Urothelium cell line (cell line): ENCODE measurements at places on chromosomes 4 and X.

DNA sequence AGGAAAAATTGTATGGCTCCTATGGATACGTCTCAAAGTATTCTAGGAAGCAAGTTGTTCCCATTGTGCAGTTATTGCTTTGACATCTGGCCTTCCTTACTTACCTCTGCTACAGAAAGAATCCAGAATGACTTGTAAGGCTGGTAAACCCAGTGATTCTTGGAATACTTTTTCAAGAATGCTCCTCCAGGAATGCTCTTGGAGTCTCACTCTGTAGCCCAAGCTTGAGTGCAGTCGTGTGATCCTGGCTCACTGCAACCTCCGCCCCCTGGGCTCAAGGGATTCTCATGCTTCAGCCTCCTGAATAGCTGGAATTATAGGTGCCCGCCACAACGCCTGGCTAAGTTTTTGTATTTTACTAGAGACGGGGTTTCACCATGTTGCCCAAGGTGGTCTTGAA, 38.1 kb downstream of the GAB1 start:
- no peak for DNase-seq

DNA sequence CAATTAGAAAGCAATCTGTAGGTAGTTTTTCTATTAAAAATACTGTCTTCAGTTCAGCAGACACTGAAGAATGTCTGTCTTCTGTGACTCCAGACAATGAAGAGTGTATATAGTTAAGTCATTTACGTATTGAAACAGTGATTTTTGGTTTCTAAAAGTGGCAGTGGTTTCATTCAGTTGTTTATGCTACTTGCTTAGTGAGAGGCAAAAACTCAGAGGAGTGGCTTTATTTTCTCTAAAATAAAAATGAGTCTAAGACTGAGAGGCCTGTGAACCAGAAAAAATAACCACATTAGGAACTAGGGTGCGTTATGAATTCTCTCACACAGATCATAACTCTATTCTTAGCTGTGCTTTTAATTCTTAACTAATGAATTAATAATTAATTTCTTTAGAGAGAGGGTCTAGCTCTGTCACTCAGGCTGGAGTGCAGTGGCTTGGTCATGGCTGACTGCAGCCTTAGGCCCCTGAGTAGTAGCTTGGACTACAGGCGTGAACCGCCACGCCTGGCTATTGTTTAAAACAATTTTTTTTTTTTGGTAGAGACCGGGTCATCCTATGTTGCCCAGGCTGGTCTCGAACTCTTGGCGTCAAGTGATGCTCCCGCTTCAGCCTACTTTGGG, 31.4 kb downstream of the FREM3 start:
- no peak for DNase-seq

GRCh38 chr4:73705056-73705432, 35.3 kb upstream of the CXCL8 start:
- peak; percentile 41 for DNase-seq

DNA sequence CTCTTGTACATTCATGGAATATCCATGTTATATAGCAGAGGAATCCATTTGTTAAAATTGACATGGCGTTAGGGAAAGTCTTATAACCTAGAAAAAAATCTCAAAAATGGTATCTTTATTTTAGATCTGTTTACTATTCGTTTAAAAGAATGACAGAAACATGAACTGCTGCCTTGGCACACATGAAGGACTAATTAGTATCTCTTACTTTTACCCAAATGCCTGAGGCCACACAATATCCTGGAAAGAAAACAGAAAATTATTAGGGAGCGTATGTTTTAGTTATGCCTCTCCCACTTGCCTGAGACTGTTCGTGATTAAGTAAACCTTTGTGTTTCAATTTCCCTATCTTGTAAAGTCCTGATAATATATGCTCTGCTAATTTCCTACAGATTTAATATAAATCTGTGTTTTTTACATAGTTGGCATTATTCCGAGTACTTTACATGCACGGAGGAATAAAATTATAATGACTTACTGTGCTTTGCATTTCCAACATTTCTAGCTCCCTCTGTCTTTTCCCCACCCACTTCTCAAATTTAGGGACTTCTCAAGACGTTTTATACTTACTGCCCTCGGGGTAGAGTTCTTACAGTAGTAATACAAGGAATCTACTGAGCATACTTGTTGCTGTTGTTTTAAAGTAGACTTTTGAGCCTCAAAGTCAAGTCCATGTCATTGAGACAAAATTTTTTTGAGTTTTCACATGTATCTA, 147.3 kb downstream of the VEGFC start:
- no peak for DNase-seq

DNA sequence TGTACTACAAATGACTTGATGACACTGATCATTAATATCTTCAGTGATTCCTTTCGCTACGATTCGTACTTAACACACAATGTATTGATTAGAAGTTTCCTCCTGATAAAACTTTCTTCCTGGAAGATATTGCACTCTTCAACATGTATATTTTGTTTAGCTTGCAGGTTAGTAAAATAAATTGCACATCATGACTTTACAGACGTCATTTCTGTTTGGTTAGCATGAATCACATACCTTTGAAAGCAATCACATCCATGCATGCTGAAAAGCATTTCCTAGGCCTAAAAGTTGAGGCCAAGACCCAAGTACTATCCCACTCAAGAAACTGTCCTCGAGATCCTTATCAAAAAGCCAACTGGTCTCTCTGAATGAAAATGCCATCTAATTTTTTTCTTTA, 1841.0 kb upstream of the PCDH7 start:
- DNase-seq, result no peak

GRCh38 chr4:100168521-100168920, 21.7 kb downstream of the DDIT4L start:
- no peak for DNase-seq

- peak; percentile 27 for DNase-seq
These were observed 348.7 kb downstream of the BMPR1B start for GRCh38 chr4:95106408-95106928.

DNA sequence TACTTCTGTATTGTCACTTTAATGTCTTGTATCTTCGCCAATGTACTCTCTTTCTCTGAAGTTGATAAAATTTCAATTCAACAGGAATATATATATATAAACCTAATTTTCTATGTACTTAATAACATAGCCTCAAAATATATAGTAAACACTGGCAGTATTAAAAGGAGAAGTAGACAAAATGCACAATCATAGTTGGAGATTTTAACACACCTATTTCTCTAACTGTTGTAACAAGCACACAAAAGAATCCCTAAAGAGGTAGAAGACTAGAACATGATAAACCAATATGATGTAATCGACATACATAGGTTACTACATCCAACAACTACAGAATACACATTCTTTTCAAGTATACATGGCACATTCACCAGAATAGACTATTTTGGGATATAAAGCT, 65.5 kb downstream of the ZNF81 start:
- no peak for DNase-seq
